Activated CD4-positive, alpha-beta T cell treated with anti-CD3 and anti-CD28 coated beads, Interleukin-2, amount 10 ng/mL, durations not matched to agents 24 days and 14 days (primary cell): ENCODE measurements at places on chromosomes 7 and 10.

DNA sequence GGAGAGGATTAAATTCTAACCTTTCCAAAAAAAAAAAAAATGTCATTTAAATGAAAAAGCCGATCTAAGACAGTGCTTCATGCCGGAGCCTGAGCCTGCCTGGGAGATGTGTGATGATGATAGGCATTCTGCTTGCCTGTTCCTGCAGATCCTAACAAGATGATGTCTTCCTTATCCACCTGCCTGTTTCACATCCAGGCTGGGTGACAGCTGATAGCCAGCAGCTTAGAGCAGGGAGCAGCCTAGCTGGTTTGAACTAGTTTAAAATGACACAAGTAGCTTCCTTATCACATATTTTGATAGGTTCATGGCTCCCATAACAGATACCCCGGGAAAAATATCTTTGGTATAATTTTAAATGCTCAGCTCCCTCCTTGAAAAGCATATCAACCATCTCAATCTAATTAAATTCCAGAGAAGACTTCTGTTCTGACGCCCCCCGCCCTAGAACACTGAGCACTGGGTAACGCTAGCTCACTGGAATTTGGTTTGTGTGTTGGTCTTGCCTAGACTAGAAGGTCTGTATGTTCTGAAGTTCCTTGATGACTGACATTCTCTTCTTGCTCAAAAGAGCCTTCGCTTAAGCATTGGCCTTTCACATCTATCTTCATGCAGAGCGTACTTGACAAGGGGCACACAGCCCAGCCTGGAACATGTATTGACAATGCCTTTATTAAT, 96.9 kb upstream of the FGFR2 start:
- no peak for DNase-seq

GRCh38 chr10:72540193-72540807, 85.6 kb downstream of the MICU1 start:
- no peak for DNase-seq

DNA sequence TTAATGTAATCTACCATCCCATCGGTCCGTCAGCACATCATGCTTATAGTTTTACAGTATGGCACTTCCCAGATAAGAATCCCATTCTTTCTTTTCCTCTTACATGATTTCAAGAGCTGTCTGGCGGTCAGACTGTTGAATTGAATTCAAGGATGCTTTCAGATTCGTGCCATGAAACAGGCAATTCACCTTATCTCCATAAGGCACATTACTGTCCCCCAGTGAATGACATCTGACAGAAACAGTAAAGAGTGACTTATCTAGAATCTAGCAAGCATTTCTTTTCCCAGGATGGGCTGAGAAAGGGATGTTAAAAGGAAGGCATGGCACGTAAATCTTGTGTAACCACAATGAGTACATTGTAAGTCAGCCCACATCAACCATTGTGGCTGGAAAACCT, 61.1 kb upstream of the SEM1 start:
- no peak for DNase-seq

DNA sequence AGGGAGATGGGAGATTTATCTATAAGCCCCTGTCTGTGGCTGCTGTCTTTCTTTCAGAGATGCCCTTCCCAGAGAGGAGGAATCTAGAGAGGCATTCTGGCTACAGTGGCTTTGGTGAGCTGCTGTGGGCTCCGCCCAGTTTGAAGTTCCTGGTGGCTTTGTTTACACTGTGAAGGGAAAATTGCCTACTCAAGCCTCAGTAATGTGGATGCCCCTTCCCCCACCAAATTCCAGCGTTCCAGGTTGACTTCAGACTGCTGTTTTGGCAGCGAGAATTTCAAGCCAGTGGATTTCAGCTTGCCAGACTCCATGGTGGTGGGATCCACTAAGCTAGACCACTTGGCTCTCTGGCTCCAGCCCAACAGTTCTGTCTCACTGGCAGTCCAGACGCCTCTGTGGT, 951.6 kb downstream of the CCSER2 start:
- DNase-seq = no peak

GRCh38 chr7:106839511-106839910, 25.6 kb upstream of the PIK3CG start:
- no peak for DNase-seq
